Hematopoietic multipotent progenitor cell treated with erythropoietin and hydrocortisone succinate and interleukin-3 and kit ligand, for 8 days (in vitro differentiated cells): ENCODE measurements at places on chromosomes 12 and 14.

DNA sequence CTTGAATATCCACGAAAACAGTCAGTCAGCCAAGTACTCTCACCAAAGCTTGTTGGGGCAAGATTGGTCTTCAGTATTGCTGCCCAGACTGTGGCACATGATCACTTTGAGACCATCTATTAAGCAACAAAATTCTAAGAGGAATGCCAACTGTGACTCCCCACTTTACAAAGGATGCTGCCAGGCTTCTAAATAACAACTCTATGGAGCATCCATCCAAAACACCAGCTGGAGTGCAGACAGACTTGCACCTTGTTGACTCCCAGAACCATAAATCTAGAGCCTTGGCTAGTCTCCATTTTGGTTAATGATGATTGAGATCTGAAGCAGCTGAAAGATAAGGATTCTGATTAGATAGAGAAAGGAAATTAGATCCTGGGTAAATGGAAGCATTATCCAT lies 132.8 kb downstream of the DIO2 start:
- no peak for DNase-seq

DNA sequence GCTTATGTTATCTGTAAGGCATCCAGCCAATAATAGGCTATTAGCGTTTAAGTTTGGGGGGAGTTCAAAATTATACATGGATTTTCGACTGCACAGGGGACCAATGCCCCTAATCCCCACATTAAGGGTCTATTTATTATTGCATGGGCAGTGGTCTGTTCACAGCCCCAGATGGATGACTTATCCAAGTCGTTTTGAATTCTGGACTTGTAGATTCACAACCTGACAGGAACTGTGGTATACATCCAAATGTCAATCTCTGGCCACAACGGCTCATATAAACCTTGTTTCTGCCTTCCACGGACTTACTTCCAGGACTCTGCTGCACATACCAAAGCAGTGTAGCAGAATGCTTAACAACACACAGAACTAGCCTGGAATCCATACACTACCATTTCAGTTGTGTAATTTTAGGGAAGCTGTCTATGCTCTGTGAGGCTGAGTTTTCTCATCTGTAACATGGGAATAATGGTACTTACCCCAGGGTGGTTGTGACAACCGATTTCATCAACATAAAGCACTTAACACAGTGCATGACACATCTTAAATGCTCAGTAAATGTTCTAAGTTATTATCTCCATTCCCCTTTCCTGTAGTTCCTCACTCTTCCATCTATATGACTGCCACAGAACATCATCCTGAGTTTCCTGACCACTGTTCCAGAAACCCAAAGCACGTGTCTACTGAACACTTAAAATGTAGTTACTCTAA lies 3.7 kb downstream of the DDX24 start:
- no peak for DNase-seq

- DNase-seq = no peak
Measured at GRCh38 chr14:37202812-37203211, 5.1 kb downstream of the MIPOL1 start.

- DNase-seq = no peak
Measured at GRCh38 chr12:40178701-40179100, 46.1 kb upstream of the LRRK2 start.

DNA sequence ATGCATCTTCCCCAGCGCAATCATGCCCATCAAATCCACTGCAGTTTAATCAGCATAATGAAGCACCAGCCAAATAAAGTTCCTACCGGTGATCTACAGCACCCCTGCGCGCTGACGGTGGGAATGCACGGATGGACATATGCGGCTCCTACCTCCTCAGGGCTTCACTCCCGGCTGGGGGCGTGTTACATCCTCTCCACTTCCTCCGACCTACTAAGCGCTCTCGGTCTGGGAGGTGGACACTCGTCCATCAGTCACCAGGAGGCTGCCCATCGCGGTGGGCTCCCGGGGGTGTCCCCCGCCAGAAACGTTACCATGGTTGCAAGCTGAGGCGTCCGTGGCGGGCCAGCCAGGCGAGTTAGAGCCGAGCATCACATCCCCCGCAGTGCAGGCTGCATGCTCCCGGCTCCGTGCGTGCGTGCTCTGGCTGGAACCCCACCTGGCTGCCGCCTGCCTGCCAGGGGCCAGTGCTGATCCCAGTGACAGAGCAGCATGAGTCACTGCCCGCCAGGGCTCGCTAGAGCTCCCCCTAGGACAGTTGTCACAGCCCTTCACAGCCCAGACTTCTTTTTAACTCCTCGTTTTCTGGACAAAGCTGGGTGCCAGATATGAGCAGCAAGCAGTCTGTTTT lies 73.0 kb downstream of the CIT start:
- DNase-seq = peak; percentile 41

DNA sequence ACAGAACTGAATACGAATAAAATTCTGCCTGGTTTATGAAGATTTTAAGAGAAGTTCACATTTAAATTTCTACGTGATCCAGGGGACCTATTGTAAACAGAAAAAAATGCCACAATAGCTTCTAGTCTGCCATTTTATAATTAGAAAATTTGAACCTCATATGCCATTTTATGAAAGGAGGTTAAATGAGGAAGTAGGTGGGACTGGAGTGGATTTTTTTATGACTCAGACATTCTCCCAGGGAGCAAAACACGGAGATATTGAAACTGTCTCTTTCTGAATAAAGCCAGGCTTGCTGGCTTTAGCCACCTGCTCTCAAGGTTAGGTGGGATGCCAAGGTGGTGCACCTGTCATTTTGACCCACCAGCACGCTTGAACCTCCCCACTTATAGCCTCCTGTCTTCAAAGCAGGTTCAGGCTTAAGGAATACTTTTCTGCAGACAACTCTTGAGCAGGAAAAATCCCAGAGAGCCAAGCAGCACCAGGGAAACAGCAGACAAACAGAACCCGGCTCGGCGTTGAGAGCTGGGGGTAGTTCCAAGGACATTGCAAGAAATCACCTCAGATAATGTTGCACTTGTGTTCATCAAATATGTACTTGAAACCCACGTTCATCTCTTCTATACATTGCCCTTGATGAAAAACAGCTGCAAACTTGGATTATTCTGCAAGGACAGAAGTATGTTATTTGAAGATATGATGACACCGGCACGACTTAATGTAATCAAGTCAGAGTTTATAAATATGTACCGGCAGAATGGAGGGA lies 203.7 kb downstream of the PPM1H start:
- peak; percentile 10 for DNase-seq
